Esophagus squamous epithelium (tissue), 5 donors: ENCODE measurements at places on chromosomes 6 and 20.

- DNase-seq: no peak
These were observed 11.3 kb downstream of the KDM1B start for GRCh38 chr6:18166312-18167036.

DNA sequence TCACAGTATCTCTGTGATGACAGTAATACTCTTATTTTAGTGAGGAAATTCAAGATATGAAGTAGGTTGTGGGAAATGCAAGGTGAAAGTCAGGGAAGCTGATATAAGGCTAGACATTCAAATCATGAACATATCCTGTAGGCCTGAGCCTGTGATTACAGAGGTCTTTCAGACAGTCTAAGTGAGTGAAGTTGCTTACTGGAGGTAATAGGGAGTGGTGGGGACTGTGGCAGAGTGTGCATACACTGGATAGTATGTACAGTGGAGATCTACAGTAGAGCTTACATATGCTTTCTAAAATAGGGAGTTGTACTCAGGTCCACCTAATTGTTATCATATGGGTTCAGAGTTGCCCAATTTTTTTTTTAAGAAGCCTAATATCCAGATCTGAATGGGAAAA is 3.1 kb downstream of the DHX35 start:
- DNase-seq: no peak

- DNase-seq: no peak
These were observed 97.3 kb upstream of the STXBP5 start for GRCh38 chr6:147106759-147107401.

GRCh38 chr6:18507561-18507960 is 120.4 kb downstream of the RNF144B start:
- no peak for DNase-seq

- no peak for DNase-seq
These were observed 10.0 kb downstream of the PTK7 start for GRCh38 chr6:43086022-43086658.

DNA sequence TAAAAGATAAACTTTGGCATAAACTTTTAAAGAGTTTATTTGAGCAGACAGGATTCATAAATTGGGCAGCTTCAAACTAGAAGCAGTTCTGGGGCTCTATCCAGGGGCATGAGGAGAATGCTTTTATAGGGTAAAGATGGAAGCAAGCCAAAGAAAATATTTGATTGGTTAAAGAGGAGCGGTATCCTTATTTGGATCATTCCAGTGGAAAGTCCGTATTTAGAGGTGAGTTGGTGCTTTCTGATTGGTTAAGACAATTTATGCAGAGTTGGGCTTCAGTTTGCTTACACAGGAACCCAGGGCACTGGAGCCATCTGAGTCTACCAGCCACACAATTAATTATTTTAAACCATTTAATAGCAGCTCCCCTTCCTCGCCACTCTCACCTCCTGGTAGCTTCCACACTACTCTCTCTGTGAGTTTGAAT is 37.9 kb upstream of the RNF217 start:
- no peak for DNase-seq

GRCh38 chr20:34389206-34389953 is 26.3 kb downstream of the ITCH start:
- no peak for DNase-seq

- DNase-seq: no peak
These were observed 8.7 kb downstream of the CCDC170 start for GRCh38 chr6:151502499-151502898.

DNA sequence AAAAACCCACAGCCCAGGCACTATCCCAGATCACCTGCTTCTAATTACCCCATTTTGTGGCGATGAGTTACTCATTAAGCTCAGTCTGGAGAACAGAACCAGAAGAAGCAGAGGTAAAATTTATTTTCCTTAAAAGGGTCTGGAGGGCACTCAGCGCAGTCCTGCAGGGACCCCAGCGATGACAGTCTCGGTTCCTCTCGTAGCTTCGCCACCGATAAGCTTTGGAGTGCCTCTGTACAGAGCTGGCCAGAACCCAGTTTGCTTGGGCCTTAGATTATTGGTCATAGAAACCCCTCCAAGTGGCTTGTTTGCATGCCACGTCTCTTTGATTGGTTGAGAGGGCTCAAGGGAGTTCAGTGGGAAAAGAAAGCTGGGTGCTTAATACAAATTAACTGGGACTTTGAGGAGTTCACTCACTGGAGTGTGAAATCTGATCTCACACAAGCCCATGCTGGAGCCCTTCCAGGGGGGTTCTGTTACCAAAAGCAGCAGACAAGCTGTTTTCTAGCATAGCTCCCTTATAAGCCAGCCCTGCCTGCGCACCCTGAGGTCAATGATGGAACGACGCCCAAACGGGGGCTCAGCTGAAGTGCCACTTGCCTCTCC is 158.5 kb upstream of the ARID1B start:
- no peak for DNase-seq

DNA sequence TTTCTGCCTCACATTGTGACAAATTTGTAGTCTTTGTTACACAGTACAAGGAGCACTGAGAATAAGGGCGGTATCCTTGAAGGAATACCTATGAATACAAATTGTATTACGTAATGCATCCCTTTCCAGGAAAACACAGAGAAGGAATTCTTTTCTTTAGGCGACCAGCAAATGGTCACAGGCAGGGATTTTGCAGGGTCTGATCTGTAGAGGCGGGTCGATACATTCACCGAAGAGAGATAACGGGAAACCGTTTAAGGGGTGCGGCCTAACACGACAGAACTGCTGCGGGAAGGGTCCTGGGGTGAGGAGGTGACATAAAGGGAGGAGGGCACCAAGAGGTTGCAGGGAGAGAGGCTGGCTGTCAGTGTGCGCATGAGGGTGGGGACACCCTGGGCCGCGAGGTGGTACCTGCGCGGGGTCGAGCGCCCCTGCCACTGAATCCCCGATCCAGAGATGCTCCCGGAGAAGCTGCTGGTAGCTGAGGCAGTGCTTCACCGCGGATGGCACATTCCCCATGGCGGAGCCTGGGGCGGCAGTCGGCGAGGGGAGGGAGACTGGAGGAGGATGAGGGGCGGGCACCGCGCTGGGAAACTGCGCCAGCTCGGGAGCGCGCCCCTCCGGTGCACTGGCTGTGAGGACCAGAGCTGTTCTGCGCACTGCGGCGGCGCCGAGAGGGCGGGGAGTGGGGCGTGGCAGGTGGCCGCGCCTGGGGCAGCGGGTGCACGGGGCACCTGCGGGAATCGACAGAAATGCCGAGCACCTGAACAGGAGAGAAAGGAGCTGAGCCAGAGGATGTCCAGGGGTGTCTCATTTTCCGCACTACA is at the start of gene HMGCLL1:
TSS of gene HMGCLL1 (minus strand) at position 656 of the 827 bp plus-strand sequence. CDS start at position 519, 137 bp downstream.
- no peak for DNase-seq

- no peak for DNase-seq
These were observed at the start of gene PERP for GRCh38 chr6:138107078-138107751. TSS of gene PERP (minus strand) at chr6:138107419. CDS start at chr6:138107340, 79 bp downstream.

GRCh38 chr6:38495518-38495917 is 144.2 kb downstream of the BTBD9 start:
- no peak for DNase-seq

- no peak for DNase-seq
These were observed 34.4 kb upstream of the RNF217 start for GRCh38 chr6:124927806-124928205.

DNA sequence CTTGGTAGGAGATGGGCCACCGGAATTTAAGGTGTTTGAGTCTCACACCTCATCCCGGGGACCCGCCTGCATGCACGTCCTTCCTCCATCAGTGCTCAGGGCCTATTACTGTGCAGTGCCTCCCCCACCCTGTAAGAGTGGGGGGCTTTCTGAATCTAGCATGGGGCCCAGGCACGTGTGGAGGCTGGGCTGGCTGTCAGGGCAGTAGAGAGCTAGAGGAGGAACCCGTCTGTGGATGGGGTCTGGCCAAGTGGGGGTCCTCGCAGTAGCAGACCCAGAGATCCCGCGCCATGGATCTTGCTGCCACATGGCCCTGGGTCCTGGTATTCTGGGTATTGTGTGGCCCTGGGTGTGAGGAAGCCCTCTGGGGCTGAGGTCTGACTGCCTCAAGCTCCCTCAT is 42.9 kb downstream of the SRC start:
- no peak for DNase-seq

GRCh38 chr6:83459663-83460062 is 28.8 kb upstream of the ME1 start:
- DNase-seq: no peak

GRCh38 chr20:34315236-34315635 is 12.1 kb upstream of the AHCY start:
- DNase-seq: no peak

DNA sequence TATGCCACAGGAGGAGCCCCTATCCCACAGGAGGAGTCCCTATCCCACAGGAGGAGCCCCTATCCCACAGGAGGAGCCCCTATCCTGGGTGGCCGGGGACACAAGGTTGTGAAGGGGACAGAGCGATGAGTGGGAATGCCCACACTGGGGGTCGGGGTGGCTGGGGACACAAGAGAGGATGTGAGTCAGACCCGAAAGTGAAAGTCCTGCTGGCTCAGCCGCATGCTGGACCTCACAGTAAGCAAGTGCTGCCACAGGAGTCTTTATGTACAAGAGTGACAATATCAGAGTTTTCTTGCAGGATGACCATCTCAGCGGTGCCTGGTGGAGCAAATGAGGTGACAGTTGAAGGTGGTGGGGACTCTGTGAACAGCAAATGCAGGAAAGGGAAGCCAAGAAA is 93.7 kb downstream of the PSMB1 start:
- no peak for DNase-seq

GRCh38 chr6:56764081-56764566 is 121.4 kb upstream of the DST start:
- DNase-seq: no peak

- DNase-seq: no peak
These were observed 213.7 kb downstream of the ZMYND8 start for GRCh38 chr20:47142774-47143170.

- DNase-seq: no peak
These were observed 190.8 kb downstream of the EPM2A start for GRCh38 chr6:145544514-145544913.

DNA sequence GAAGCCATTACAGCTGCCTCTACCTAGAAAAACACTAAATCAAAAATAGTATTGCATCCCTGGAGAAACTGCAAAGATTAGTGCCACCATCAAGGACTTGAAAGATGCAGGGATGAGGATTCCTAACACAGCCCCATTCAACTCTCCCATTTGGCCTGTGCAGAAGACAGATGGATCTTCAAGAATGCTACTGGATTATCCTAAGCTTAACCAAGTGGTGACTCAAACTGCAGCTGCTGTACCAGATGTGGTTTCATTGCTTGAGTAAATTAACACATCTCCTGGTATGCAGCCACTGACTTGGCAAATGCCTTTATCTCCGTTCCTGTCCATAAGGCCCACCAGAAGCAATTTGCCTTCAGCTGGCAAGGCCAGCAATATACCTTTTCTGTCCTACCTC is 117.4 kb downstream of the TBC1D32 start:
- no peak for DNase-seq

GRCh38 chr20:17892189-17892938 is 76.2 kb downstream of the SNX5 start:
- no peak for DNase-seq

DNA sequence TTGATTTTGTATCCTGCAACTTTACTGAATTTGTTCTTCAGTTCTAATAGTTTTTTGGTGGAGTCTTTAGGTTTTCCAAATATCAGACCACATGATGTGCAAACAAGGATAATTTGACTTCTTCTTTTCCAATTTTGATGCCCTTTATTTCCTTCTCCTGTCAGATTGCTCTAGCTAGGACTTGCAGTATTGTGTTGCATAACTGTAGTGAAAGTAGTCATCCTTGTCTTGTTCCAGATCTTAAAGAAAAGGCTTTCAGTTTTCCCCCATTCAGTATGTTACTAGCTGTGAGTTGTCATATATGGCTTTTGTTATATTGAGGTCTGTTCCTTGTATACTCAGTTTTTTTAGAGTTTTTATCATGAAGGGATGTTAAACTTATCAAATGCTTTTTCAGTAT is 4.6 kb downstream of the MICB start:
- no peak for DNase-seq

DNA sequence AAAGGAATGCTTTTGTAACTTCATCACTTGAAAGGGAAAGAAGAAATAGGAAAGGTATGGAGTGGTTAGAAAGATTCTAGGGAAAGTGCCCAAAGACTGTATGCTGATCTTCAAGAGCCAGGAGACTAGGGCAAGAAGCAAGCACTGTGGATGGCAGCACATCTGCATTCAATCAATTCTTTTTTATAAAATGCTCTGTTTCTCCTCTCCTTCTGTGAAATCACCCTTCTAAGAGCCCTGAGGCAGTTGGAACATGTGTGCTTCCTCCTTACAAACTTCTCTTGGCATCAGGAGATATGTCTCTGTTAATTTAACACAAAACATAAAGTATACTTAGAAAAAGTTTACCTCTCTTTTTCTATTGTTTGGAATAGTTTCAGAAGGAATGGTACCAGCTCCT is 1162.2 kb upstream of the GJE1 start:
- DNase-seq: no peak

DNA sequence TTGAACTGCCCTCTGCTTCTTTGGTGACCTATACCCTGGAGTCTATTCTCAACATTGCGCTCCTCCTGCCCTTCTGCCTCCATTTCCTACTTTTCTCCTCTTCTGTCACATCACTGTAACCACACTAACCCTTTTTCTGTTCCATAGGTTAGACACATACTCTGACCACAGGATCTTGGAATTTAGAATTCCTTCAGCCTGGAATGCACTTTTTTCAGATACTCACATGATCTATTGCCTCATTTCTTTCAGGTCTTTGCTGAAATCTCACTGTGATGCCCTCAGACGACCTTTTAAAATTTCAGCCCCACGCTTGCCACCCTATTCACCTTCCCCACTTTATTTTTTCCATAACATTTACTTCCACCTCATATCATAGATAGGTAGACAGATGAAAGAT is 5.1 kb downstream of the VNN1 start:
- DNase-seq: no peak

GRCh38 chr6:148423133-148423532 is 80.5 kb downstream of the SASH1 start:
- DNase-seq: no peak

- no peak for DNase-seq
These were observed 520.2 kb downstream of the DOK5 start for GRCh38 chr20:54995553-54995952.

DNA sequence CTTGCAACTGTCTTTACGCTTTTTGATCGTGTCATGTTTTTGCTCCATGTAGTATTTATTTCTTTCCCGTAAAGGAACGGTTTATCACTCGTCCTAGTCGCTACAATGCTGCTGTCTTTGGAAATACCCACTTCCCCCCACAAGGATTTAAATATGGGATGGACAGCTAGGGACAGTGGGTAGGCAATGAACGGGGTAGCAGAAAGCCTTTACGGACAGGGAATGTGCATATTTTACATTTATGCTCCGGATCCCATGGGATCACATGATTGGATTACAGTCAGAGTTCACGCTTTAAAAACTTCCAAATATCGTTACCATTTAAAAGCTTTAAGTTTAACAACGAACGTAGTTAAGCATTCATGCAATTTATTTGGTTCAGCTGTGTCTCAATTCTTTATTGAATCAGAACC is 1.2 kb downstream of the HIVEP1 start:
- no peak for DNase-seq

DNA sequence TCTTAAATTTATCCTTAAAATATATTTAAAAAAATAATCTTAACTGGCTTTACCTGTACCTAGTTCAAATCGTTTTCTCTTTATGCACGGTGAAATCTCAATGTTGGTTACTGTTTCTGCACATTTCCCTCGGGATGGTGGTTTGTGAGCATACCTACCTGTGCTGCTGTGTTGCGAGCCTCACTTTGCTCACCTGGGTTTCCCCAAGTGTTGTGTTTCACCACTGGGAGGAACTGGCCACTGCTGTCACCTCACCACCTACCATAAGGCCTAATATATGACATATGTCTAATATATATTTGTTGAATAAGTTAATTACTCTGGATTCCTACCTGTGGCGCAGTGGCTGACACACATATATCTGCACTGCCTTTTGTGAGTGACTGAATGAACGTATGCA is 493.5 kb upstream of the FLRT3 start:
- DNase-seq: no peak

GRCh38 chr6:13014504-13015378 is 298.2 kb downstream of the PHACTR1 start:
- DNase-seq: no peak
